ENCODE measurements at places on chromosomes 6 and 20.

DNA sequence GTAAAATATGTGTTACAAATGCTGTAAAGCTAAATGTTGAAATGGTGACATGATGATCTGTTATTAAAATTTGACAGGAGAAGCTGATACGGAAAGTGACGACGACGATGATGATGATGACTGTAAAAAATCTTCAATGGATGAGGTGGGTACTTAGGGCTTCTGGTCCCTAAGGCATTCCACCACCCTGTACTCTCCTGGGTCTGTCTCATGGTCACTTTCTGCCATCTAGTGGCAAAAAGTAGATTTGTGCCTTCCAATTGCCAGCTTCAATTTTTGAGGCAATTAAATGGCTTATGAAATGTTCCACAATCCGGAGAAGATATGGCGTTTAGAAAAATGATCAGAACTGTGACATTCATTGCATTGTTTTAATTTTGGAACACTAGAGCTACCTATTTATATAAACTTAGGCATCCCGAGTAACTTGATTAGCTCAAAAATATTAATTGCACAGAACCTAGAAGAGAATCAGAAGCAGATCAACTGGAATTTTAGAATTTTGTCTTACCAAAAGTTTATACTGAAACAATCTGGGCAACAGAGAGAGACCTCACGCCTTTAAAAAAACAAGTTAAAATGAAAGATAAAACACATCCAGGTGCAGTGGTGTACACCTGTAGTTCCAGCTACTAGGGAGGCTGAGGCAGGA is 346.5 kb upstream of the PLCB4 start:
- no peak for DNase-seq

DNA sequence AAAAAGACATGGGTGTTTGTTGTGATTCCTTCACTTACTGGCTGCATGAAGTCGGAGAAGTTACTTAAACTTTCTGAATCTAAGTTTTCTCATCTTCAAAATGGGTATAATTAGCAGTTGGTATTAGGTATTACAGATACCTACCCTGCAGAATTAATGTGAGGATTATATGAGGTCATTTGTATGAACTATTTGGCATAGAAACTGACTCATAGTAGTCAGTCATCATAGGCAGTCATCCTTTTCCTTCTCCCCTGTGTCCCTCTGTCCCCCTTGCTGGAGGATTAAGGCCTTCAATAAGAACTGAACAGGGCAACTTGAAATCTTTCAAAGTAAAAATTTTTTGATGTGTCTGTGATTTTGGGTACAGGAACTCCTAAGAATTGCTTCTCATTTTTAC is 26.3 kb downstream of the RALGAPB start:
- DNase-seq, result no peak

DNA sequence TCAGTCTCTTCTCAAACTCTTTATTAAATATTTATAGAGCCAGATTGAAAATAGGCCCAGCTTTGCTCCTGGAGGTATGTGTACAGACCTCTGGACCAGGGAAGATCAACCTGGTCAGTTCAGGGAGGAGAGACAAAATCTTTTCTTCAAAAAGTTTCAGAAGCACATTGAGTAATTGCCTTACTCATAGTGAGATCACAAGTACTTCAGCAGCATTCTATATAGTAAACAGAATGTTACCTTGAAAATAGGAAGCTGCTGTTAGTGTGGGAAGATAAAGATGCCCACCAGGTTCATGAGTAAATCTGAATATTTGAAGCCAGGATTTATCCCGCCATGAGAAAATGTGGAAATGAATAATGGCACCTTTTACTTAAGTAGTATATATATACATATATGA is 665.9 kb upstream of the CITED2 start:
- DNase-seq, result no peak

DNA sequence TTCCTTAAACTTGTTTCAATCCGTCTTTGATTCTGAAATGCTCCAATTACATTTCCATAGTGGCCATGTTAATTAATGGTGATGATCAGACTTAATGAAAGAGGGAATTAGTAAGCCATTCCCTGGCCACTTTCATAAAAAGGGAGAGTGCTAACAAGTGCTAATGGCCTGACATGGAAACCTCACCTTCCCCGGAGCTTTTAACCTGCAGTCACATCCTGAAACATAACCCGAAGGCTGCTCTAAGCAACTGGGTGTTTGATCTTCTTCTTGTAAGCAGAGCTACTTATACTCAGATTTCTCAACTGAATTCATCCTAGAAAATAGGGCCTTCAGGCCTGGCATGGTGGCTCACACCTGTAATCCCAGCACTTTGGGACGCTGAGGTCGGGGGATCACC is 67.1 kb upstream of the ZMYND8 start:
- no peak for DNase-seq

DNA sequence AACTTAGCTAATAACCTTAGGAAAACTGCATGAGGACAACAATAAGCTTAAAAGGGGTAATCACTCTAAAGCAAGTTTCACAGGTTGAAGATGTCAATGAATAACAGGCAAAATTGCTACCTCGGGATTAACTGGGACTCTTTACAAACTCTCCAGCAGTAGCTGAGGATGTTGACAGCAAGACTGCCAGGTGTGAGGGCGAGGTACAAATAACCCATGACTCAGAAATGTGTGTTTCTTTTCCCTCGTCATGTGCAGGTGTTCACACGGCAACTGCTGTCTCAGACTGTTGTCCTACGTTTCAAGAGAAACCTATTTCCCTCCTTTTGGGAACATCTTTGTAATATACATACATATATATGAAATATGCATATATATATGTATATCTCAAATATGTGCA is 15.9 kb downstream of the BCAS1 start:
- DNase-seq, result no peak

DNA sequence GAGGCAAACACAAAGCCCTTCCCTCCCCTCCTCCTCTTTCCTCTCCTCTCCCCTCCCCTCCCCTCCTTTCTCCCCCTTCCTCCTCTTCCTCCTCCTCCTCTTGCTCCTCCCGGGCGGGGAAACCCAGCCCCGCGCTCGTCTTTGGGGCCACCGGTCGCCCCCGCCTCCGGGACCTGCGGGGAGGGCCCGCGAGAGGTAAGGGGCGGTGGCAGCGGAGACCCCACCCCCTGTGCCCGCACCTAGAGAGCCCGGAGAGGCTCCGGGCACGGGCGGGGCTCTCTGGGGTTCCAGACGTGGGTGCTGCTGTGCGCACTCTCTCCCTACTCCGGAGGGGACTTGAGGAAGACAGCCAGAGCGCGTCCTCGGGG is at the start of gene RIN2:
Gene RIN2, plus strand, starts transcription at position 126 of the 368 bp plus-strand sequence. CDS start 131,344 bp downstream, outside the sequence.
- DNase-seq, result no peak

- DNase-seq, result no peak
Observed at GRCh38 chr6:137494988-137495702, 951 bp upstream of the OLIG3 start.

DNA sequence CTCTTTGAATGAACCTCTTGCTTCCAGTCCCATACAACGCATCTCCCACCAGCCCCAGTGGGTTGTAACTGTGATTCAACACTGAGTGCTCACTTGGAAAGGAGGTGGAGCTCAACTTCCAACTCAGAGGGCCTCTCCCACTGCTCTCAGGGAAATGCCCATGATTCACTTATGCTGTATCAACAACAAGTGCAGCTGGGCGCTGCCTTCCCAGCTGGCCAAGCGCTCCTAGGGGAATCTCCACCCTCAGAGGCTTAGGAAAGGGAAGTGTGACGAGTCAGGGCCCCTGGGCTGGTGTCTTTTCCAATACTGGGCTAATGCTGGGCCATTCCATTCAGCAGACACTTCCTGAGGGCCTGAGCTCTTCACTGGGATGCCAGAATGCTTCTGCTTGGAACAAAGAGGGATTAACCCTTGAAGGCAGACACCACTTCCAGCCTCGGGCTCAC is 8.1 kb upstream of the OCSTAMP start:
- DNase-seq, result no peak

GRCh38 chr6:28005152-28005890 is 48.3 kb downstream of the OR2B6 start:
- DNase-seq, result no peak

- no peak for DNase-seq
Observed at GRCh38 chr6:72102561-72102960, 216.2 kb downstream of the RIMS1 start.

DNA sequence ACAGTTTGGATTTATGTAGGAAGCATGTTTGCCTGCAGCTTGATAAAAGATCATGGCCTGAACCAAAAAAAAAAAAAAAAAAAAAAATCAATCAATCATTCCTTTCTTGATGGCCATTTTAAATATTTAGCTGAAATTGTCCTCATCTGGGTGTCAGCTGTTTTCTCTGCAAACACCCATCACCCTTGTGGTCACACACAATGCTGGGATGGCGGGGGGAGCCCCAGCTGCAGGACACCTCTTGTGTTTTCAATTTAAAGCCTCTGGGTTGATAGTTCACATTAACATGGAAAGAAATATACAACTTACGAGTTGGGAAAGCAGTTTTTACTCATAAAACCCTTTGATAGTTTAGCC is 160.4 kb downstream of the ZFP64 start:
- no peak for DNase-seq

All from activated CD8-positive, alpha-beta memory T cell treated with anti-CD3 and anti-CD28 coated beads for 4 hours (primary cell).